ENCODE measurements at places on chromosomes 5 and 9. TPM values are rescaled to one million over a fixed set of nuclear protein-coding genes. Genes with fewer than 3 reads are reported as not detected.

- no peaks in the 10 kb centered on the region for H3K27me3 ChIP-seq
- no peak overlapping the region for H3K27ac ChIP-seq
- peaks cover 52% of the 10 kb centered on the region for H3K36me3 ChIP-seq
- no peak overlapping the region for H3K4me3 ChIP-seq
- peaks cover 21% of the 10 kb centered on the region for H3K4me1 ChIP-seq
Observed at GRCh38 chr5:132561601-132562000, 4.8 kb downstream of the RAD50 start.

- no peak for DNase-seq
- no peaks in the 10 kb centered on the region for H3K36me3 ChIP-seq
- H3K27ac ChIP-seq = no peak overlapping the region
Observed at GRCh38 chr9:135295551-135296300, 183.9 kb upstream of the PPP1R26 start.

- no peak for DNase-seq
- H3K27me3 ChIP-seq = no peaks in the 10 kb centered on the region
- no peaks in the 10 kb centered on the region for H3K36me3 ChIP-seq
- H3K27ac ChIP-seq = no peak overlapping the region
- H3K4me3 ChIP-seq = no peak overlapping the region
- H3K4me1 ChIP-seq = peaks cover 10% of the 10 kb centered on the region
Observed at GRCh38 chr5:74279244-74279643, 361.3 kb downstream of the ENC1 start.

DNA sequence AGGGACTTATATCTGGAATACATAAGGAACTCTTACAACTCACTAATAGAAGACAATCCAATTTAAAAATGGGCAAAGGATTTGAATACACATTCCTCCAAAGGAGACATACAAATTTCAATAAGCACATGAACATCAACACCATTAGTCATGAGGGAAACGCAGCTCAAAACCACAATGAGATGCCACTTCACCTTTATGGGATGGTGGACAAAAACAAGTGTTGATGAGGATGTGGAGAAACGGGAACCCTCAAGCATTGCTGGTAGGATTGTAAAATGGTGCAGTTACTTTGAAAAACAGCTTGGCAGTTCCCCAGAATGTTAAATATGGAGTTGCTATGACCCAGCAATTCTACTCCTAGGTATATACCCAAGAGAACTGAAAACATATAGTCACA is 72.7 kb upstream of the IER5L start:
- H3K36me3 ChIP-seq = no peaks in the 10 kb centered on the region
- no peak overlapping the region for H3K27ac ChIP-seq
- no peak overlapping the region for H3K4me3 ChIP-seq
- H3K27me3 ChIP-seq = no peaks in the 10 kb centered on the region
- DNase-seq = no peak

DNA sequence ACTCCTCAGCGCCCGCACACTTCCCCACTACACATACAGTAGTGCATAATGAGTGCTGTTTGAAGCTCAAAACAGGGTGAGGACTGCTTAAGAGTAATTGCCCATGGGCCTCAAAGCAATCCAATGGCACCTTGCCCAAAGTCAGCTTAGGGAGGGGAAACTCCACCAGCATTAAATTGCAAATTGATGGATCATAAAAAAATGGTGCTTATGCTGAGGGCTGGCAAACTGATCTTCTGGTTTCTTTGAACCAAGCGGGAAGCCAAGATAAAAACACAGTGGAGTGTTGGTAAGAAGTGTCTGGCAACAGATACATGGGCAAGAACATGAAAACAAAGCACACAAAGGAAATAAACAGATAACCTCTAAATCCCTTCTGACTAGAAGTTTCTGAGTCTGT is 28.0 kb downstream of the TLE1 start:
- H3K27me3 ChIP-seq = no peaks in the 10 kb centered on the region
- H3K36me3 ChIP-seq = no peaks in the 10 kb centered on the region
- DNase-seq = no peak
- H3K4me3 ChIP-seq = no peak overlapping the region
- H3K27ac ChIP-seq = no peak overlapping the region
- peaks cover 52% of the 10 kb centered on the region for H3K4me1 ChIP-seq

DNA sequence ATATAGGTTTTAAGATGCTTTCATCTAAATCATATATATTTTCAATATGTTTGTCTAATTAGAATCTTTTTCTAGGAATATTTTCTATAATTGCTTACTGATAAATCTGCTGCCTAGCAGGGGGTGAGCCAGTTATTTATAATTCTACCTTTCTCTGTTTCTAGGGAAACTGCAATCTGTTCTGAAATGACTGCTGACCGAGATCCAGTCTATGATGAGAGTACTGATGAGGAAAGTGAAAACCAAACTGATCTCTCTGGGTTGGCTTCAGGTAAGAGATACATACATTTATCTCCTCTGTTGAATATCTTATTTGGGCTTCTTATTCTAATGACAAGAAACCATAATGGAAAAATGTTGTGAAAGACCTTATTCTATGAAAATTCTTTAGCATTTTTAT is 127.3 kb downstream of the XRCC4 start:
- peaks cover 2% of the 10 kb centered on the region for H3K36me3 ChIP-seq
- H3K27me3 ChIP-seq = no peaks in the 10 kb centered on the region
- H3K4me3 ChIP-seq = no peak overlapping the region
- H3K4me1 ChIP-seq = no peaks in the 10 kb centered on the region
- no peak for DNase-seq
- no peak overlapping the region for H3K27ac ChIP-seq

DNA sequence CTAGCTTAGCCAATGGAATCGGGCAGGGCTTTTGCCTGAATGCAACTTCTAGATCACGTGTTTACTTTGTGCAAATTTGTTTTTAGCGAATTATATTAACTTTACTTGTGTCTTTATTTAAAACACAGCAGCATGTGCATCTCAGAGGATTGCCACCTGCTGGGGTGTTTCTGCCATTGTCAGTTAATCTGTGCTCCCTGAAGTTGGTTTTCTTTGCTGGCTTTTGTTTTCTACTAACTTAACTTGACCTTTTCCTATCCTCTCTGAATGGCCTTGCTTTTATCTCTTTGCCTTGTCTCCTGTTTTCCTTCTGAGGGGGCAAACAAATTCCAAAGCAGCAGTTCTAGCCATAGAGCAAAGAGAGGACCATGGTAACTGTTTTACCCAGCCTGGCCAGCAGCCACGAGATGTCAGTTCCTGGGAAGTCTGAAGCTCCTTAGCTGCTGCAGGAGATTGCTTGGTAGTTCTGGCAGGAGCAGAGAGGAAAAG is 67.6 kb downstream of the ARHGEF28 start:
- H3K27ac ChIP-seq = no peak overlapping the region
- DNase-seq = no peak
- no peak overlapping the region for H3K4me3 ChIP-seq

- DNase-seq = no peak
- no peak overlapping the region for H3K27ac ChIP-seq
- no peaks in the 10 kb centered on the region for H3K36me3 ChIP-seq
- H3K4me3 ChIP-seq = no peak overlapping the region
- H3K4me1 ChIP-seq = no peaks in the 10 kb centered on the region
- no peaks in the 10 kb centered on the region for H3K27me3 ChIP-seq
Observed at GRCh38 chr9:108553111-108553635, 302.6 kb downstream of the ACTL7B start.

The DMRT3 gene
- polyA plus RNA-seq = not detected

The HNRNPA0 gene
- polyA plus RNA-seq = 34.0 TPM

The ZNF366 gene
- polyA plus RNA-seq = 0.60 TPM

The F2R gene
- polyA plus RNA-seq = 5.8 TPM

Data from sigmoid colon (tissue), 7 donors.